ENCODE measurements at places on chromosomes 6 and 20.

GRCh38 chr6:120378582-120379220 lies 955.6 kb downstream of the TBC1D32 start:
- no peak for DNase-seq

- no peak for DNase-seq
Measured at GRCh38 chr20:1920826-1921225, 25.6 kb downstream of the SIRPA start.

DNA sequence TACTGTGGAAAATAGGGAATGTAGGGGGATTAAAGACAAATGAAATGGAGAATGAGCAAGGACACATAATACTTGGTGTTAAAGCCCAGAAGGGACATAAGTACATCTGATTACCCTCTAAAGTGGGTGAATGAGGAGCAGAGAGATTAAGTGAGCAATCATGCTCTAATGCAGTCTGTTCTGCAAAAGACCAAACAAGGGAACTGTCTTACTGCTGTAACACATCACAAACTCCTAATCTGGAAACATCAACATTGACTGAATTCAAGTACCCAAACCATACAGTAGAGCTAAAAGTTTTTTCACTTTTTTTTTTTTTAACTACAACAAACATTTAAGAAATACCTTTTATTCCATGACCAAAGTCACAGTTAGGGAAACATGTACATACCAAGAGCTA lies 19.3 kb upstream of the SLC17A4 start:
- DNase-seq: no peak

GRCh38 chr6:90098001-90098531 lies 198.6 kb downstream of the BACH2 start:
- DNase-seq: no peak

- DNase-seq: no peak
Measured at GRCh38 chr6:13281686-13282085, 46.7 kb downstream of the TBC1D7 start.

- no peak for DNase-seq
Measured at GRCh38 chr20:20271271-20271670, 96.6 kb upstream of the INSM1 start.

GRCh38 chr6:38035478-38035877 lies 216.0 kb downstream of the ZFAND3 start:
- no peak for DNase-seq

DNA sequence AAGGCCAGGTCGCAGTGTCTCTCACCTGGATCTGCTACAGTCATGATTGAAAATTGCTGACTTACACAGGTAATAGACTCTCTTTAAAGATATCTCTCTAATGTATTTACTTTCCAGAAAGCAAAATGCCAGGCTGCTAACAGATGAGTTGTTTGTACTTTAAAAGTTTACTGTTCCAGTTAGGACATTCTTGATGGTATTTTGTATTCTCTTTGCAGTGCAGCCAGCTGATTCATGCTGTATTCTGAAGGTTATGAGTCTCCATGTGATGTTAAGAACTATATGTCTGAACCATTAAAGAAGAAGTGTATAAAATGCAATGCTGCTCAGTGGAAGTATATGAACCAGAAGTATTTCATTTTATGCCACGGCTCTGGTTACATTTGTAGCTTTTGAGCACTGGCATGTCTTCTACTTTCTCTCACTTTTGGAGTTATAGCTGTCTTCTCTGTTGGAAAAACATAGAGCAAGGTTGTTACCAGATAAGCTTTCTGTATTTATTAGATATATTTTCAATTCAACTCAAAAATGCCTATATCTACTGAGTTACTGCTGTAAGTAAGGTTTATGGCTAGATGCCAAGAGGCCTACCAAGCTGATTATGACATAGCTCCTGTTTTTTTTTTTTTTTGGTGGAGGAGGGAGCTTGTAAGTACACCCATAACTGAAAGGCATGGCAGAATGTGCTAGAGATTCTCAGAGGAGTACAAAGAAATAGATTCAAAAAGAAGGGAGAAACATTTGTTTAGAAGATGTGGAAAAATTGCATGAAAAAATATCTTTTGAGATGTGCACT lies 130.5 kb upstream of the MAN1A1 start:
- no peak for DNase-seq

- DNase-seq: no peak
Measured at GRCh38 chr6:29553268-29554057, 6.1 kb downstream of the UBD start.

- DNase-seq: no peak
Measured at GRCh38 chr6:167679122-167679736, 147.5 kb upstream of the AFDN start.

DNA sequence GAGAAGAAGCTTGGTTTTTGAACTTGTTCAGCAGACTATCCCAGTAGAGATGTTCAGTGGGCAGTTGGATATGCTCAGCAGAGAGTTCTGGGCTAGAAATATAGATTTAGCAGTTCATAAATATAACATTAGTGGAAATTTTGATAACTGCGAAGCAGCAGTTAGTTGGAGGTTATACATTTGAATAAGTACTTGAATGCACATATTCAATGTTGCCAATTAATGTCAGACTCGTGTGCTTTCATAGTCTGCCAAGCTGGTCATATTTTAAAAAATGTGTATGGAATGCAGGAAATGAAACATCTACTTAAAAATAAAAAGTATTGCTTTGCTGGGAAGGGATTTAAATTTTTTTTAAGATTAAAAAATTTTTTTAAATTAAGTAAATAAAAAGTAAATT lies 92.5 kb upstream of the E2F3 start:
- DNase-seq: no peak

GRCh38 chr6:21733311-21733710 lies 139.8 kb downstream of the SOX4 start:
- DNase-seq: no peak

DNA sequence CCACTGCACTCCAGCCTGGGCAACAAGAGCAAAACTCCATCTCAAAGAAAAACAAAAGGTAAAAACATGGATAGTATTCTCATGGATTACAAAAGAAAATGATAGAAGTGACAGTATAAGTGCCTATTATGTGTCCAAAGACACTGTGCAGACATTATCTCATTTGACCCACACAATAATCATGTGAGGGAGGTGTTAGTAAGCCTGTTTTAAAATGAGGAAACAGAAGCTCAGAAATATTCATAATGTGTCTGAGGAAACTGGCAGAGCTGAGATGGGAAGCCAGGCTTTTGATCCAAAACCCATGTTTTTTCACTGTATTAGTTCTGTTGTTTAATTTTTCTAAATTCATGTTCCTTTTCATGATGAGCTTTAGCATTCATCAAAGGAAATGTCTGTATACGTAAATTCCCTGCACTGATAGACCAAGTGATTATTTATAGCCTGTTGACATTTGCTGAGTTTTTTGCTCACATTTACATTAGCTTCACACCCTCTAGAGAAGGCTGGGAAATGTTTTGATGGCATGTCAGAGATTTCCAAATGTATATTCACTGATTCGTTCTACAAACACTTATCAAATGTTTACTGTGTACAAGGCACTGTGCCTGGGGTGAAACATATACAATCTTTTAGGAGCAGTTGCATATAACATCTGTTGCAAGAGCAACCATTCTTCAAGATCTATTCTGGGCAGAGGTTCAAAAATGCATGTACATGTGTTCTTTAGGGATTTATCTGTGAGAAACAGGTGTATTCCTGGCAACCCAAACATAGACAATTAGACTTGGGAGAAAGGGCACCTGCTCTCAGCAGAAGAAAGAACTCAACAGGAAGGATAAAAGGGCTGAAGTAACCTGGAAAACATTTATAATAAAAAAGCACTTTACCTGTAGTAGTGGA lies 331.5 kb downstream of the SAMD5 start:
- DNase-seq: no peak

GRCh38 chr6:140271759-140272377 lies 897.4 kb upstream of the CITED2 start:
- DNase-seq: no peak

GRCh38 chr20:63296531-63297299 lies 3.7 kb downstream of the COL20A1 start:
- DNase-seq: no peak

DNA sequence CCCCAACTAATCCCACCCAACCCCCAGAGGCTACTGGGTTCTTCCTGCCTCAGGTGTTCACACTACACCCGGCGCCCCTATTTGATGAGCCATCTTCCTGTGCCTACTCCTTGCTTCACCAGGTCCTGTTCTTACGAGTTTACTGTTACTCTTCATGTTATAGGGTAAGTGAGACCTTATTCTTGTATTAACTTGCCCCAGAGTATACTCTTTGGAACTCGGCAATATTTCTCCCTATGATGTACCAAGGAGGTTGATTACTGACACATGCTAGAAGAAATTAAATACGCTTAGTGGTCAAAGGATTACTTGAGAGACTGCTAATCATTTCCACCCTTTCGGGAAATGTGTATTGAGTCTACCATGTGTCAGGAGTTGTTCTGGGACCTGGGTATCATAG lies 8.9 kb downstream of the RING1 start:
- DNase-seq: no peak

GRCh38 chr6:156816505-156816904 lies 39.3 kb downstream of the ARID1B start:
- no peak for DNase-seq

- no peak for DNase-seq
Measured at GRCh38 chr6:39295611-39296011, 18.6 kb downstream of the KCNK17 start.

DNA sequence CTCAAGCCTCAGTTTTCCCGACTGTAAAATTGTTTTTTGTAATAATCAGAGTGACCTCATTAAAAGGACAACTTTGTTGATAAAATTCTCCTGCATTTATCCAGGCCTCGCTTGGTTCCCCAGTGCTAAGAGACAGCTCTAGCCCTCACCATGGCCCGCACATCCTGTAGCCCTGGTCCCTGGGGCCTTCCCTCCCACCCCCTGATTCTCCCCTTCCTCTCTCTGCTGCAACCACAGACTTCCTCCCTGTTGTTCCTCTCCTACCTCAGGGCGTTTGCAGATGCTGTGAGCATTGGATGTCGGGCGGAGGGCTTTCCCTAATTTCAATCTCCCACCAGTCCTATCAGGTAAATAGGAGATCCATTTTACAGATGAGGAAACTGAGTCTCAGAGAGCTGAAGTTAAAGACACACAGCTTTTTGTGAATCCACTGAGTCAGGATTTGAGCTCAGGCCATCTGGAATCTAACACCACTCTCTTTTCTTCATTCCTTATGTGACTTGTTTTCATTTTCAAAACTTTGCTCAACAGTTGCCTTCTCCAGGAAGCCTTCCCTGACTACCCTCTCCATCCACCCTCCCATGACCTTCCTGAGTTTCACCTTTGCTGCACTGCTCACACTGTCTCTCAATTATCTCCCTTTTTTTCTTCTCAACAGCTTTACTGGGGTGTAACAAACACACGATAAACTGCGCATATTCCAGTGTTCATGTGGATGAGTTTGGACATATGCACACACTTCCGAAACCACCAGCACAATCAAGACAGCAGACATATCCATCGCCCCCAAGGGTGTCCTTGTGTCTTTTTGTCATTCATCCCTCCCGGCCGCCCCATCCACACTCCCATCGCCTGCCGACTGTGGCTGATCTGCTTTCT lies 107.1 kb downstream of the CEBPB start:
- no peak for DNase-seq

GRCh38 chr6:26280407-26280806 lies 84.6 kb upstream of the BTN3A2 start:
- no peak for DNase-seq

GRCh38 chr20:3164763-3165410 lies 5.2 kb upstream of the FASTKD5 start:
- no peak for DNase-seq

- no peak for DNase-seq
Measured at GRCh38 chr6:29502181-29502580, 14.4 kb upstream of the MAS1L start.

GRCh38 chr20:62310757-62311121 lies 7.9 kb downstream of the ADRM1 start:
- no peak for DNase-seq
